ENCODE measurements at places on chromosomes 1 and 21.
A peak's percentile ranks its signal among the peaks of the same experiment; 100 is the strongest.

DNA sequence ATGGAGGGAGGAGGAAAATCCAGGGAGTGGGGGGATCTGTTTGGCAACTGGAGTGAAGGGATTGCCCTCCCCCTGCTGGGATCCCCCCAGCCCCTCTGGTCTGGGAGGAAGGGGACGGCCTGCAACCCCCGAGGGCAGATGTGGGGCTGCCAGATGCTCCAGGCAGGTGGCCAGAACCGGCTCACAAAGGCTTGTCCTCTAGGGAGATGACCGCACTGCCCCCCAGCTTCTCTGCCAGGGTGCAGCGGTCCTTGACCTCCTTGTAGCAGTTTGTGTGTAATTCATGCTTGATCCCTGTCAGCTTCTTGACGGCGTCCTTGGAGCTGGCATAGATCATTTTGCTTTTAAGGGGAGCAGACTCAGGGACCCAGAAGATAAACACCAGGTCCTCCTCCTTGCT is 69.2 kb downstream of the ROR1 start:
- DNase-seq: no peak

GRCh38 chr1:244705261-244706234 is 52.6 kb downstream of the DESI2 start:
- no peak for DNase-seq

GRCh38 chr1:76547916-76548315 is 319.4 kb upstream of the ST6GALNAC5 start:
- DNase-seq: no peak

GRCh38 chr1:71339238-71339637 is 258.4 kb upstream of the ZRANB2 start:
- peak; percentile 17 for DNase-seq

GRCh38 chr1:190296453-190296852 is 181.2 kb downstream of the BRINP3 start:
- no peak for DNase-seq

DNA sequence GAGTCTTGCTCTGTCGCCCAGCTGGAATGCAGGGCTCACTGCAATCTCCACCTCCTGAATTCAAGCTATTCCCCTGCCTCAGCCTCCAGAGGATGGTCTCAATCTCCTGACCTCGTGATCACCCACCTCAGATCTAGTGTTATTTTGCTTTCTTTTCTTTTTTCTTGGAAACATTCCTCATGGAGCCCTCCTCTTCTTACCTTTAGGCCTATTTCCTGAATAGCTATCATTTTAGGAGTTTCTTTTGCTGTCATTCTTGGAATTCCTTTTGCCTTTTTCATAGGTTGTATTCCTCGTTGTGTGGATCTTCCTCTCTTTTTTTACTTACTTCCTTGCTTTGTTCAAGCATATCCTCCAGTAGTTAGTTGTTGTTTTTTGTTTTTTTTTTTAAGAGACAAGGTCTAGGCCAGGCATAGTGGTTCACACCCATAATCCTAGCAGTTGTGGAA is 173.8 kb downstream of the RASAL2 start:
- DNase-seq: peak; percentile 17

DNA sequence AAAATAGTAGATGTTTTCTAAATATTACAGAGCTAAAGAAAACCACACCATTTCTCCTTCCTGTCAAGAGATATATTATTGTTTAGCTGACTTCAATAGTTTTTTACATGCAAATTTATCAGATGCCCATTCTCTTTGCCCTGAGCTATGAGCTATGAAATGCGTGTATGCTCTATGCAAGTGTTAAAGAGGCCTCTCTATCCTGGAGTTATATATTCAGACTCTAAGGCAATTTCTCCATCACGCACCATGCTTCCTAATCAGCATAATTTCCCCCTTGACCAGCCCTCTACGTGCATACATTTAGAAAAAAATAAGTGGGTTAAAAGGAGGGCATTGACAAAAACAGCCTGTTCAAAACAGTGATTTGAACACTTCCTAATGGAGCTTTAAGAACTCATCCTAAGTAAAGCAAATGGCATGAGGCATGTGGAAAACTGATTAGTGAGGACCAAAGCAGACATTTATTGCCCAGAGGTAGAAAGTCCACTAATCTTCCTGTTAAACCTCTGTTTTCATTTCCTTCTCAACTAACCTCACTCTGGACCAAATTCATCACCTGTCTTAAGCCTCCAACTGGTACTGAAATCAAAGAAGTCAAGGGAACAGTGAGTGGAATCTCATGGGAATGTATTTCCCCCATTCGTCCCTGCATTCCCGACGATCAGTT is 565.8 kb upstream of the PKN2 start:
- DNase-seq: no peak

- peak; percentile 41 for DNase-seq
These were observed 2.7 kb downstream of the DOCK7 start for GRCh38 chr1:62685431-62685859.

GRCh38 chr1:59692591-59692990 is 122.2 kb upstream of the HOOK1 start:
- peak; percentile 97 for DNase-seq

GRCh38 chr1:159737238-159737916 is 23.0 kb upstream of the CRP start:
- no peak for DNase-seq

GRCh38 chr1:67732750-67733151 is 47.8 kb downstream of the GADD45A start:
- DNase-seq: peak; percentile 80

- no peak for DNase-seq
These were observed 12.2 kb downstream of the PTCH2 start for GRCh38 chr1:44830900-44831304.

DNA sequence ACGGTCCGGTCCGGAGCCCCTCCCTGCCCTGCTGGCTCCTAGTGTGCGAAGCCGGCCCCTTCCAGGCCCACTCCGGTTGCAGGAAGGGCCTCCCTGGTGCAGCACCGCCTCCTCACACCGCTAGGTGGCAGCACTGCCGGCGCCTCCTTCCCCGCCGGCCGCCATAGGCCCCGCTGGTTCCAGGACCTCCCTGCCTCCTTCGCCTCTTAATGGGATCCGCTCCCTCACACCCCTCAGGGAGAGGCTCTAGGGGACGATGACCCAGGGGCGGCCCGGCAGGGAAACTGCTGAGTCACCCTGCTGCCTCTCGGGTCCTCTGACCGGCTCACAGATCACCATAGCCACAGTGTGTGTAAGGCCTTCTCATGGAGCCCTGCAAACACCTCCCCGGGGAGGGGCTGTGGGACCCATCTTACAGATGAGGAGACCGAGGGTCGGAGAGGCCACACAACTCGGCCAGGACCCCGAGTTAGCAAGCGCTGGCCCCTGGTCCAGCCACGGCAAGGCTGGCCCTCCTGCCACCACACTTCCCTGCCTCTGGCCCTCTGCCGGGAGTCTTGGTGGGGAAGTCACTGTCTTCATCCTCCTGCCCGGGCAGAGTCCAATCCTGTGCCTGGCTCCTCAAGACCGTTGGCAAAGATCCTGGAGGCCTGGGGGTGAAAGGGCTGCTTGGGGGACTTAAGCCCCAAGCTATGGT is 1.6 kb upstream of the AJAP1 start:
- DNase-seq: peak; percentile 27

DNA sequence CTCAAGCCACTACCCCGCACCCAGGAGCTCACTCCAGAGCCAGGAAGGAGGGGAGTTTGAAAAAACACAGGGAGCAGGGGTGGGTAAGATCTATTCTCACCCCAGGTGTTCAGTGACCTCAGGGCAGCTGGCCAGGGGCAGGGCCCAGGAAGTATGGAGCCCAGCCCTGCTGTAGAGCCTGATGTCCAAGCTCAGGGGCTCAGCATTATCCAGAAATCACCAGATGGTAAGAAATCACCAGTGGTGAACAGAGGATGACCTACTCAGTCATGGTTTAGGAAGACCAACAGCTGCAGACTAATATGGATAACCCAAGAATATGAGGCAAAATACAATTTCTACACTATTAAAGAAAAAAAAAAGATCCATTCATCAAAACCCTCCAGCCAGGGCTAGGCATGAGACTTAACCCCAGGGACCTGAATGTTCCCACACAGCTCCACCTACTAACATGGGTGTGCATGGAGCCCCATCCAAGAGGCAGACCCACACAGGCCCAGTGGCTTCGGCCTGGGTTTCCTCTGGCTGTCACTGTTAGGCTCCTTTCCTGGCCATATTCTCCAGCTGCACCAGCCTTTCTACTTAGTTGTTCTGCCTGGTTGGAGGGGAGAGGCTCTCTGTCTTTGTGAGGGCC is 67.6 kb downstream of the KCNN3 start:
- DNase-seq: no peak

- no peak for DNase-seq
These were observed 2.2 kb upstream of the C1QC start for GRCh38 chr1:22641247-22641646.

- DNase-seq: no peak
These were observed 95.2 kb upstream of the TRABD2B start for GRCh38 chr1:48092401-48092800.

DNA sequence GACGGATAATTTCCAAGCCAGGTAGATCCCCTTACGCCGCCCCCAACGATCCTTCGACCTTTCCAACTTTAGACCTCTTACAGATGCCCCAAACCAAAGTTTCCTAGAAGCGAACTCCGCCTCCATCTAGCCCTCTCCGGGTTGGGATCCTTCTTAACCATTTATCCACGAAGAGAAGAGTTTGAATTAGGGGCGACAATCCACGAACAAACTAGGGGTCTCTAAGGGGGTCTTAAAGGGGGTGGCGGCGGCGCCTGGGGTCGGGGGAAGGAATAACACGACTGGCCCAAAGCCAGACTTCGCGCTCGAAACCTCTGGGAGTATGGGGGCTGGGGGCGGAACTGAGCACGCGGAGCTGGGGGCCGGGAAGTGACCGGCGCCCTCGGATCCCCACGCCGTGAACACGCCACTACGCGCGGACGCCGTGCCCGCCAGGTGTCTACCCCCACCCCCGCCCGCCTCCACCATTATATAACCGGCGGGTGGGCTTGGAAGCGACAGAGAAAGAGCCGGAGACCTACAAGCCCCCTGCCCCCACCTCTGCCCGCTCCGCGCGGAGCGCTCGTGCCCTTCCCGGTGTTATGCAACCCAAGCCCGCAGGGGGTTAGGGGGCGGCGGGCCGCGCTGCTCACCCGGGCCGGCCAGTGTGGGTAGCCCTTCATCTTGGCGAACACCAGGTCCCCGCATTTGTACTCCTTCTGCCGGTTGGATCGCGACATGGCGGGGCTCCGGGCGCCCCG is 594 bp downstream of the HDGF start:
- DNase-seq: no peak

- no peak for DNase-seq
These were observed 71.1 kb downstream of the NPHP4 start for GRCh38 chr1:5921129-5921528.

DNA sequence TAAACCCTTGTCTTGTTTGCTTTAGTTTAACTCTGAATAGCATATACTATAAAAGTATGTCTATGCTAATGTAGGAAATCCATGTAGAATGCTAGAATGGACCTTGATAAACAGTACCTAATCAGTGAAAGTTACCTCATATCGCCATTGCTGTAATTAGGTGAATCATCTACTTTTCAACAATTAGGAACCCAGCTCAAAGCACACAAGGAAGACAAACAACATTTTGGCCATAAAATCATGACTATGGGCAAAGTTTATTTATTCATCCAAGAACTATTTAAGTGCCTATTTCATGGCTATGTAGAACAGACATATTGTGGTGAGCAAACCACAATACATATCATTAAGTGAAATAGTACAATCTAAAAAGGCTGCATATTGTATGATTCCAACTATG is 1043.2 kb downstream of the BRINP3 start:
- DNase-seq: no peak

DNA sequence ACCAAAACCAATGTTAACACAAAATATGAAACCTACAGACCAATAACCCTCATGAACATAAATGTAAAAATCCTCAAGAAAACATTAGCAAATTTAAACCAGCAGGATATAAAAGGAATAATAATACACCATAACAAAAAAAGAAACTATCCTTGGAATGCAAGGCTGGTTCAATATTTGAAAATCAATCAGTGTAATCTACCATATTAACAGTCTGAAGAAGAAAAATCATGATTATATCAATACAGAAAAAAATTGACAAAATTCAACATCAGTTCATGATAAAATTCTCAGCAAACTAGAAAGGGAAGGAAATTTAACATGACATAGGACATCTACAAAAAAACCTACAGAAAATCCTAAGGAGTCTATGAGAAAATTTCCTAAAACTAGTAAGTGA is 19.8 kb downstream of the PRMT2 start:
- no peak for DNase-seq

DNA sequence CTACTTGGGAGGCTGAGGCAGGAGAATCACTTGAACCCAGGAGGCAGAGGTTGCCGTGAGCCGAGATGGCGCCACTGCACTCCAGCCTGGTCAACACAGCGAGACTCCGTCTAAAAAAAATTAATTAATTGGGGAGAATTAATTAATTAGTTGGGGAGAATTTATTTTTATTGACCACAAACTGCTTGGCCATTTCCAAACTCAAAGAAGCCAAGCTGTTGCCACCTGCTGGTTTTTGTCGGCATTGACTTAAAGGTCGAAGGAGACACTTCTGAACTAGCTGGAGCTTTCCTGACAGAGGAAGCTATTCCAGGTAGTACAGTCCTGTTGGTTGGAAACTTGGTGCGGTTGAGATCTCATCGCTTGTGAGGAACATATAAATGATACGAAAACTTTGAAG is 13.1 kb downstream of the MAP1LC3C start:
- DNase-seq: peak; percentile 68

DNA sequence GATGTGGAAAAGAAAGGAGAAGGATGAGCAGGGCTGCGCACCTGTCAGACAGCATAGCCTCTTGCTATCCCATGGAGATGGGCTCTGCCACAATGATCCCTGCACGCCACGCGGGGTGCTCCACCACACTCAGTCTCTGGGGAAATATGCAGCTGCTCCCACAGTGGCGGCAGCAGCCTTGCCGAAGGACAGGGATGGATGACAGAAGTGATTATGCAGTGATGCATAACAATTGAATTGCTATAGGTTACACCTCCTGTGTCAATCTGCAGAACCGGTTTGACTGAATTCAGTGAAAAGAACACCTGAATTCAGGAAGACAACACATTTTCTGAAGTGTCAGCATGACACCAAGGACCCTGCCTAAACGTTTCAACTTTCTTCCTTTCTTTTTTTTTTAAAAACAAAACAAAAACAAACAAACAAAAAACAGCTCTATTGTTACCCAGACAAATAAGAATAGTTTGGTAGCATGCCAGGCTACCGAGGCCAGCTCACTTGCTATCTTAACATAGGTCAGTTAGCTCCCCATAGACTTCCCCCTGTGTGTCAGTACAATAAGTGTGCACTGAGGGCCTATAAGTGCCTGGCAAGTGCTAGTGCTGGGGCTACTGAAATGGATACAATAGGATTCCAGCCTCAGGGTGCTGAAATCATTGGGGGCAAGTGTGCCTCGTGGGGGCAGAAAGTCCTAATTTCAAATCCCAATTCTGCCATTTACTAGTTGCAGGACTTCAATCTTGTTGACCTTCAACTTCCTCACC is 127.6 kb upstream of the LMO4 start:
- DNase-seq: no peak

GRCh38 chr21:45643021-45643980 is at the start of gene PCBP3:
Gene PCBP3 (plus strand): TSS chr21:45643725. CDS start chr21:45850086, 206,361 bp downstream.
- DNase-seq: peak; percentile 94

All from fibroblast of mammary gland (primary cell).